ENCODE measurements at places on chromosomes 16 and 17.

DNA sequence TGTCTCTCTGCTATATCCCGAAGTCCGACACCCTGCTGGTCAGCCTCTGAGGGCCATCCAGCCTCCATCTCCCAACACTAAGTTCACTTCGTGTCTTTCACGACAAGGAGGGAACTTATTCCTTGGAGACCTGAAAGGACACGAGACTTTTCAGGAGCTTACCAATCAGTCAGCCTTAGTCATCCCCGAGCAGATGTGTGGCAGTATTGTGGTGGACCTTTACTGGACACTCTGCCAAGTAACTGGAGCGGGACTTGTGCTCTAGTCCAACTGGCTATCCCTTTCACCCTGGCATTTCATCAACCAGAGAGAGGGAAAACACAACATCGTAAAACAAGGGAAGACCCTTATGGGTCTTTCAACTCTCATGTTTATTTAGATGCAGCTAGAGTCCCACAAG is 87.1 kb downstream of the EMP2 start:
- DNase-seq: no peak

- no peak for DNase-seq
Observed at GRCh38 chr16:80602894-80603293, 62.1 kb downstream of the DYNLRB2 start.

DNA sequence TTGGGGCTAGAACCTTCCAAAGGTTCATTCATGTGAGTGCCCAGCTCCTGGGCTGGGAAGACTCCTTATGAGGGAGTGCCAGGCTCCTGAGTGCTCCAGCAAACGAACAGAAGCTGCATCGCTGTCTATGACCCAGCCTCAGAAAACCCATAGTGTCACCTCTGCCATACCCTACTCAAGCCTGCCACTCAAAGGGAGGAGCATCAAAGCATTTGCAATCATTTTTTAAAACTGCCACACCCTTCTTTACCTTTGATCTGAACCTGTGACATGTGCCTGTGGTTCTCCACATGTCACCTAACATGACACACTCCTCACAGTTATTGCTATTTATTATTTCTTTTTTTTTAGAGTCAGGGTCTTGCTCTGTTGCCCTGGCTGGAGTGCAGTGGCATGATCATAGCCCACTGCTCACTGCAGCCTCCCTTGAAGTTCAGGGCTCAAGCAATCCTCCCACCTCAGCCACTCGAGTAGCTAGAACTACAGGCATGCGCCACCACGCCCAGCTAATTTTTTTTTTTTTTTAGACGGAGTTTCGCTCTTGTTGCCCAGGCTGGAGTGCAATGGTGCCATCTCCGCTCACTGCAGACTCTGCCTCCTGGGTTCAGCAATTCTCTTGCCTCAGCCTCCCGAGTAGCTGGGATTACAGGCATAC is 7.3 kb upstream of the KDM8 start:
- no peak for DNase-seq

GRCh38 chr17:76700617-76701470 is 9.9 kb downstream of the MXRA7 start:
- DNase-seq: no peak

- DNase-seq: no peak
Observed at GRCh38 chr17:57440522-57441269, 184.4 kb downstream of the MSI2 start.

GRCh38 chr16:68909099-68909733 is 65.9 kb downstream of the TANGO6 start:
- DNase-seq: no peak

GRCh38 chr17:57195785-57196460 is 60.4 kb upstream of the MSI2 start:
- DNase-seq: no peak

DNA sequence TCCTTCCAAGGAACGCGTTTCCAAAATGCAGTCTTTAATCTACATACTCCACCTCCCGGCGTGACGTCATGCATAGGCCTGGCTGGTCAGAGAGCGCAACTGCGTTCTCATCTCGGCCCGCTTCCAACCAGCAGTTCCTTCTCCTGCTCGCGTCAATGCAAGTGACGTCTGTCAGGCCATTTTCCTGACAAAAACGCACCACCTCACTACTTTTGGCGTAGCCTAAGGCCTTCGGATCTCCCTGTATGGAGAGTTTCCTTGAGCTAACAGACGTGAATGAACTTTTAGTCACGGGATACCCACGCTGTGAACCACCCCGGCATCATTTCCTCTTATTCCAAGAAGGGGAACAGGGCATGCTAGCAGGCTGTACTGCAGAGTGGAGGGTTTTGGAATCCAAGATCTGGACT is 25.0 kb downstream of the TEX14 start:
- DNase-seq: no peak

DNA sequence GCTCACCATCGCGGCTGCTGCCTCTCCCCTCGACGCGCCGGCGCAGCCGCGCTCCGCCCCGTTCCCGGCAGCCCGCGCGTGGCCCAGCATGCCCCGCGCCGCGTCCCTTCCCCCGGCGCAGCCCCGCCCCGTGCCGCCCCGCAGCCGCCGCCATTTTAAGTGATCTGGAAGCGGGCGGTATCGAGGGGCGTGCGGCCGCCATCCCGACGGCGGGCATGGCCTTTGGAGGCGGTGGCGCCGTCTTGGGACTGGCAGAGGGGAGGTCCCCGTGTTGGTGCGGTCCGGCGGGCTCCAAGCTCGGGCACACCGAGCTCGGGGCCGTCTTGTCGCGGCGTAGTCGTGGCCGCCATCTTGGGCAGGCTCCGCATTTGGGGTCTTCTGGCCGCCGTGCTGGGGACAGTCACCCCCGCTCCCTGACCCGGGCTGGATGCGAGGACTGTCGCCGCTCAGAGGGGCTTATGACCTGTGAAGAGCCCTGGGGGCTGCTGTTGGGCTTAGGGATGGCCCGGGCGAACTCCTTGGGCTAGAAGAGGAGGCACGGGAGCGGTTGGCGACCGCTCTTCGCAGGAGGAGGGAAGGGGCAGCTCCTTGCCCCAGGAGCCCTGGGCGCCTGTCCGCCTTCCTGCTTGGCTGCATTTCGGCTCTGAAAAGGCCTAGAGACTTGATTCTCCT is at the start of gene ELOB:
Gene ELOB, minus strand, starts transcription at position 50 of the 672 bp plus-strand sequence. Its CDS starts 41 bp downstream, at position 9.
- peak; percentile 64 for DNase-seq

DNA sequence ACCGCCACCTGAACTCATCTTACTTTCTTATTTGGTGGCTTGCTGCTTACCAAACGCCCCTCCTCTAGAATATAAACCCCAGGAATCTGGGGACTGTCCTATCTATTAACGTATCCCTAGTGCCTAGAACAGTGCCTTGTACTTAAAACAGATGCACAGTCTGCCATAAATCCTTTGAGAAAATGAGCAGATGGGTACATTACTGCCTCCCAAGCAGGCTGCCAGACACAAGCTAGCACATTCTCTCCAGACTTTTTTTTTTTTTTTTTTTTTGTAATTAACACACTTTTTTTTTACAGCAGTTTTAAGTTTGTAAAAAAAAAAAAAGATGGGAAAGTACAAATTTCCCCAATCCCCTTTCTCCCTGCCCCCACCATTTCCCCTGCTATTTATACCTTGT is 57.3 kb upstream of the RPL38 start:
- no peak for DNase-seq

DNA sequence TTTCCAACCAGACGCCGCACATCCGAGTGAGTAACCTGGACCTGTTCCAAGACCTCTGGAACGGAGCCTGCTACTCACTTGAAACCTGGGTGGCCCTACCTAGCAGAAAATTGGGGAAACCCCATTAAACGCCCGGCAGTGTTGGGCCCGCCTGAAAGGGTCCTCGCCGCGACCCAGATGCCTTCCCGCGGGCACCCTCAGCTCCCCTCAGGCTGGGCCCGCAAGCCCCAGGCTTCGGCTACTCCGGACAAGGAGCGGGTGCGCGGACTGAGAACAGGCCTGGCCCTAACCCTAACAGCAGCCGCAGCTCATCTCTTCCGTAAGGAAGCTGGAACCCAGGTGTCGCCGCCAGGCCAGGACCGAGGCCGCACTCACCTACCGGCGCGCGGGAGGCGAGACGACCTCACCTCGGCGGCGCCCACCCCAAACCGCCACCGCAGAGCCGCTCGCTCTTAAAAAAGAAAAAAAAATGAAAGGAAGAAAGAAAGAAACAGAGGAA is 344 bp downstream of the PSME3IP1 start:
- DNase-seq: no peak

DNA sequence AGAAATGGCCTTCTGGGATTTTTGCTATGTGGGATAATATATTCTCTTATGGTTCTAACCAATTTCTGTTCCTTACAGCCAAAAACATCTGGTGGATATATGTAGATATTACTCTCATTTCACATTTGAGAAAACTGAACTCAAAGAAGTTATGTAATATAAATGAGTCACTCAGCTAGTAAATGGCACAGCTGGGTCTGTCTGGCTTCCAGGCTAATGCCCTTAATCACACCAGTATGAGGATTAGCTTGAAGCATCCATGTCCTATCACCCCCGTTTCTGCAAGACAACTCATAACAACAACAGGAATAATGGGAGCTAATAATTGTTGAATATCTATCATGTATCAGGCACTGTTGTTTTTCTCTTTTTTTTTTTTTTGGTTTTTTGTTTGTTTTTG is 34.4 kb upstream of the USP7 start:
- DNase-seq: no peak

DNA sequence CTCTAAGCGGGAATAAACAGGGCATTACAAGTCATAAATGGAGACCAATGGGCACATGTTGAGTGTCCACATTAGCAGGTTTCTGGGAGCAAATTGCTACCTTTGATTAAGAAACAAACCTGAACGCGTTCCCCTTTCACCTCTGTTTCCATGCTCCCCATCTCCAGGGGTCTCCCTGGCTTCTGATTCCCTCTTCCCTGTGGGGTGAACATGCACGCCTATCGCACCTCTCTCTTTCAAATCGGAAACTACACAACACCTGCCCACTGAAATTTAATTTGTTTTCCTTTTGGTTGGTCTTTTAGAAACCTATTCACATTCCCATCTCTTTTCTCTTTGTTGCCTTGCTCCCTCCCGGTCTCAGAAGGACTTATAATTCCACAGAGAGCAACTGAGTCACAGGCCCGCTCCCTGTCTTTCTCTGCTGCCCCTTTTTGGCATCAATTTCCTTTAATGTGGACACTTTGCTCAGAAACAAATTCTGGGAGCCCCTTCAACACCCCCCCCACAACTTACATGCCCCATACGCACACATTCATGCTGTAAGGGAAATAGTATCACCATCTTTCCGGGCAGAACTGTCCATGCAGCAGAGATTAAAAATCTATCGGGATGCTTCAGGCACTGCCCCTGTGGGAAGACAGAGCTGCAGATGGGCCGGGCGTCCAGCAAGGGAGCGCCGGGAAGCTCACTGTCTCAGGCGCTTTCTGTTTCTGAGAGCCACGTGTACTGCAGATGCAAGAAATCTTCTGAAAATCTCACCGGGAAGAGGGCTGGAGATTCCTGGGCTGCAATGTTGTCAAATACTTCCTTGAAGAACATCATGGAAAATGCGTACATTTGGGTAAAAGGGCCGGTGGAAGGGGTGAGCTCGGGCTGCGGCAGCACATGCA is 7.2 kb upstream of the FOXF1 start:
- no peak for DNase-seq

DNA sequence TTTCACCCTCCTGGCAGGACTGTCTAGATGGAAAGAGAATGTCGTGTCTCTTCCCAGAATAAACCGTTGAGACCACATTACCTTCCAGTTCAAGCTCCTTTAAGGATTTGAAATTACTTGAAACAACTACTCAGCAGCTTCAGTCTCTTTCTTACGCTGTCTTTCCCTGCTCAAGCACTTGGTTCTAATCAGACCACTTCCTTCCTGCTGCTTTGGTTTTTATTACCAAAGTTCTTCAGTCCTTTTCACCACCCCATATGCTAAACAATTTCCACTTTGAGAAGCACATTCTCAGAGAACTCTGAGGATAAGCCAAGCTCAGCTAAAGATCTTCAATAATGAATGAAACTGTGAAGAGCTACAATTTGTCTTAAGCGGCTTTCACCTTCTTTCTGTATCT is 105.4 kb downstream of the STX8 start:
- no peak for DNase-seq

- no peak for DNase-seq
Observed at GRCh38 chr17:33603789-33604188, 310.7 kb upstream of the ASIC2 start.

- DNase-seq: no peak
Observed at GRCh38 chr17:59892251-59892923, 356 bp downstream of the TUBD1 start.

DNA sequence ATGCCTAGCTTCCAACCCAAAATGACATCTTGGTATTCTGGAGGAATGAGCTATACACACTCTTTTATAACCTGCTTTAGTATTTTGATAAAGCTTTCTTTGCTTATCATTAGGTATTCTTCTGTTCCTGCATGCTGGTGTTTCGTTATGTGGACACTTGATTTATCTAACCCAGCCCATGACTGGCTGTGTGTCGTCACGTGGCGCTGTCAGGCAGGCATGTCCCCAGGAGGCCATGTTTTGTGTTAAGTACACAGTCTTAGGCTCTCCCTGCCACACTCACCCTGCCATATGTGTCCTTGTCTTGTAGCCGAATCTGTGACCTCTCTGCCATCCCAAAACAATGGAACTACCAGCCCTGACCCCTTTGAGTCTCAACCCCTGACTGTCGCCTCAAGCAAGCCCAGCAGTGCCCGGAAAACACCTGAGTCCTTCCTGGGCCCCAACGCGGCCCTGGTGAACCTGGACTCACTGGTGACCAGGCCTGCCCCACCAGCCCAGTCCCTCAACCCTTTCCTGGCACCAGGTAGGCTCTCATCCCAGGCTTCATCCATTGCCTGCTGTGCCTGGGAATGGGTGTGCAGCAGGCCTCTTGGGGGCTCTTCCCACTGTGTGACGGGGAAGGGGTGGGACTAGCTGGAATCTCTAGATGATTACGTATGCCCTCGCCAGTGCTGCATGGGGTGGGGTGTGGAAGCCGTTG is 30.8 kb downstream of the B9D1 start:
- DNase-seq: no peak

DNA sequence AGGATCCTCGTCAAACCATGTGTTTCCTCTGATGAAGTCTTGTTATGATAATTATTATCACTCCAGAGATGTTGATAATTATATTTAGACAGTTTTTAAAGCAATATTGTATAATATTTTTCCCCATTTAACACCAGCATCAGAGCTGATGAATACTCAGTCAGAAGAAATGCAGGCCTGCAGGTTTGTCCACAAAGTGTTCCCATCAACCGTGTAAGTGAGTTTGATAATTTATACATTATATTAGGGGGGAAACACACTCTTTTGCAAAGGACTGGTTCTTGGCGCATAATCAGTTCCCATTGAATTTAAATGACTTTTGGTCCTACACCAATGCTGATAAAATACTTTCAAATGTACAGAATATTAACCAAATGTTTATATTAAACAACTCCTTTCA is 454.8 kb downstream of the TOX3 start:
- no peak for DNase-seq

- no peak for DNase-seq
Observed at GRCh38 chr16:2180962-2181923, 15.2 kb downstream of the CASKIN1 start.

- DNase-seq: no peak
Observed at GRCh38 chr17:73231395-73231794, 30.3 kb downstream of the CPSF4L start.

GRCh38 chr16:1101573-1102332 is 5.7 kb upstream of the C1QTNF8 start:
- DNase-seq: no peak

Data from cortex of kidney (tissue), 1 donor.